ENCODE measurements at places on chromosomes 3 and 15.

DNA sequence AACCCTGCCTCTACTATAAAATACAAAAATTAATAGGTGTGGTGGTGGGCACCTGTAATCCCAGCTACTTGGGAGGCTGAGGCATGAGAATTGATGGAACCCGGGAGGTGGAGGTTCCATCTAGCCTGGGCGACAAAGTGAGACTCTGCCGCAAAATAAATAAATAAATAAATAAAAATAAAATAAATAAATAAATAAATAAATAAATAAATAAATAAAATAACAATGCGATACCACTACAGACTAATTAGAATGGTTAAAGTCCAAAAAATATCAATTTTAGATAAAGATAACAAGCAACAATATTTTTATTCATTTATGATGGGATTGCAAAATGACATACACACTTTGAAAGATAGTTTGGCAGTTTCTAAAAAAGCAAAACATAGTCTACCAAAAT lies 1131.5 kb downstream of the SI start:
- DNase-seq = no peak

DNA sequence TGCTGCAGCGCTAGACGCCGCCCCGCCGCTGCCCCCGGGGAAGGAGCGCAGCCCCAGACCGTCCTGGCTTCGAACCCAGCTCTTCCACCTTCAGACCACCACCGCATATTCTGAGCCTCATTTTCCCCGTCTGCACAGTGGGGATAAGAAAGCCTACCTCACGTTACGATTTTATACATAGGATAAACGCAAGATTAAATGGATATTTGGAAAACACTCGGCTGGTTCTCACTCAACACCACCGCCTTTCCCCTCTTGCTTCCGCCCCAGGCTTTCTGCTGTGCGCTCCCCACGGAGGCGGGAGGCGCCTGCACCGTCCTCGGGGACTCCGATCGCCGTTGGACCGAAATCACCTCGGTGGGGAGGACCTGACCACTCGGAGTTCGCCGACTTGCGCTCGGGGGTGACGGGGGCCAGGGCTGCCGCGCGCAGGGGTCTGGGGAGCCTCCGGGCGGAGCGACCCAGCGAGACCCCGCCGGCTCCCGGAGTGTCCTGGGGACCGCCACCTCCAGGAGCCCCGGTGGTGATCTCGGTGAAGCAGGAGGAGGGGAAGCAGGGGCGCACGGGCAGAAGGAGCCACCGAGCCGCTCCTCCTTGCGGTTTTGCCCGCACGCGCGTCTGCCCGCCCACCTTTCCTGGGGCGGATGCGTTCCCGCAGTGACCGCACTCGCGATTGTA lies 4.0 kb downstream of the FBXL22 start:
- peak; percentile 75 for DNase-seq

GRCh38 chr15:47839233-47839825 lies 122.0 kb downstream of the SEMA6D start:
- DNase-seq = no peak

- no peak for DNase-seq
Observed at GRCh38 chr3:158337110-158337509, 227.2 kb downstream of the RSRC1 start.

DNA sequence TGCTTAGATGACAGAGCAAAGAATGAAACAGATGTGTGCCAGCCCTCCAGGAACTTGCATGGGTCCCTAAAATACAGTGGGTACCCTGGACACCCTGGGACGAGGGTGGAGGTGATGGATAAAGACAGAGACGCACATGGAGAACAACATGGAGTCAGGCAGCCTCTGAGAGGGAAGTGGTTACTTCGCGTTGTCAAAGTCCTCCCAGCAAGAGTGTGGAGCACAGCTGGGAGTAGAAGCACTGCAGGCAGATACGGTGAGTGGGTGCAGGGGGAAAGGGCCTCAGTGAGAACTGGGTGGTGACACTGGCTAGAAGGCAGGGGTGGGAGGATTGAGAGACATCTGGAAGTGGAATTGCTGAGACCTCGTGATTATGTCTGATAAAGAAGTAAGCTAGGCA lies 70.8 kb upstream of the PRR20G start:
- DNase-seq = no peak

GRCh38 chr3:105233010-105233409 lies 133.7 kb upstream of the ALCAM start:
- no peak for DNase-seq

Measured in DMS53 (cell line).